ENCODE measurements at places on chromosomes 11 and 22.

DNA sequence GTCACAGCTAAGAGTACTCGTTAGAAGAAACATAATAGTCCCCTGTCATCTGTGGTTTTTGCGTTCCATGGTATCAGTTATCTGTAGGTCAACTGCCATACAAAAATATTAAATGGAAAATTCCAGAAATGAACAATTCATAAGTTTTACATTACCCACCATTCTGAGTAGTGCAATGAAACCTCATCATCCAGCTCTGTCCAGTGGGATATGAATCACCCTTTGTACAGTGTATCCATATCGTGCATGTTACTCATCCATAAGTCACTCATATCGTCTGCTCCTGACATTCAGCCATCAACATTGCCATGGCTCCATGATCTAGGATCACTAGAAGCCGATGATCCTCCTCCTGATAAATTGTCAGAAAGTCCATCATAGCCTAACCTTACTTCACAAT lies 174.9 kb upstream of the C11orf87 start:
- no peak for DNase-seq

GRCh38 chr11:117620086-117620485 lies 176.9 kb downstream of the DSCAML1 start:
- DNase-seq: no peak

- DNase-seq: no peak
These were observed 14.3 kb upstream of the AIFM3 start for GRCh38 chr22:20952544-20953341.

GRCh38 chr22:44488354-44488753 lies 9.7 kb downstream of the RTL6 start:
- no peak for DNase-seq

DNA sequence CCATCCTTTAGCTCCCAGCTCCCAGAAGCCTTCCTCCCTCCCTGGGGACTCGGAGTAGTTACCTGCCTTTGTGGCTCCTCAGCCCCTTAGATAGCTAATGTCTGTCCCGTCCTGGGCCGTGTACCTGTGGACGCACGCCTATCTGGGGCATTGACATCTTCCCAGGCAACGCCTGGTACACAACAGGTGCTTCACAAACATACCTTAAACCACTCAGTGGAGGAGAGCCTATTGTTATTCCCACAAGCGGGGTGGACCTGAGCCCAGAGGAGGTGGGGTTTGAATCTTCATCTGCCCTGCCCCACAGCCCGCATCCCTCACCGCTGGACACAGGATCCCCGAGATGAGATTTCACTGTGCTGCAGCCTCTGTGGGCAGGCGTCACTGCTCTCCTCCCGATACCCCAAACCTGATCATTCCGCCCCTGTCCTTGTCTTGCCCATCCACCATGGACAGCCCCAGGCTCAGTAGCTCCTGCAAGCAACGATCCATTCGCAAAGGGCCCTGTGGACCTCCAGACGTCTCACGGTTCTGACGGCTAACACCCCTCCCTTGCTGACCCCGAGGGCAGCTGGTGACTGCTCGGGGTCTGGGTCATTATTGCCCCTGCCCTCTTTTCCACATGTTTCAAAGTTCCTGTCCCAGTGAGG lies 73.8 kb upstream of the SHISAL1 start:
- no peak for DNase-seq

- DNase-seq: no peak
These were observed 71.4 kb downstream of the FANCF start for GRCh38 chr11:22554221-22554620.

- no peak for DNase-seq
These were observed 21.5 kb upstream of the RAG2 start for GRCh38 chr11:36619502-36619901.

DNA sequence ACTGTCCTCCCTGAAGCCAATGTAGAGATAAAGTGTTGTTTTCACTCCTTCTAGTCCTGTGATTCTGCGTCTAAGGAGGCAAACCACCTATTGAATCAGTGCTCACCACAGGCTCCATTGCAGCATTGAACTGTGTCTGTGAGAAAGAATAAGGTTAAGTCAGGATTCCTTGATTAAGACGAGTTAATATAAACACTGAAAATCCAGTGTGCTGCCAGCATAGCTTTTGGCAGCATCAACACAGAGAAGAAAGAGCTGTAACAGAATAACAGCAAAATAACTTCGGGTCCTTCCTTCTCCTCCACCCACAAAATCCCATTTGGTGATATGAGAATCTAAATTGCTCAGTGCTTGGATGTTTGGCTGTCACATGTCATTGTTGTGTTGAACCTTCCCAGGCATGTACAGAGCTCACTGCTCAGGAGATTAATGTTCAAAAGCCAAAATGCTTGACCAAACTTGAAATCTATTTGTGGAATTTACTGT lies 185.2 kb upstream of the DDI1 start:
- DNase-seq: no peak

DNA sequence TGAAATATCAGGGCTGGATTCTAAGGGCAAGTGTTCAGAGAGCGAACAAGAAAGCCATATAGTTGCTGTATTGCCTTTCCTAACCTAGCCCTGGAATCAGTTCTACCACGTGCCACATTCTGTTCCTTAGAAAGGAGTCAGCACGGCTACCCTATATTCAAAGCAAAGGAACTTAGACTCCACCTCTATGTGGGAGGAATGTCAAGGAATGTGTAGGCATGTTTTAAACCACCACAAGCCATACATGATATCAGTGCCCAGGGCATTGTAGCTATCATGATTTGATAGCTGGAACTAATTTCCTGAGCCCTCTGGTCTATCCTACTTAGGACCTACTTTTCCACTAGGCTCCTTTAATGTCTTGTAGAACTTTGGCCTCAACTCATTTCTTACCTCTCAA lies 2.5 kb upstream of the EIF4ENIF1 start:
- no peak for DNase-seq

DNA sequence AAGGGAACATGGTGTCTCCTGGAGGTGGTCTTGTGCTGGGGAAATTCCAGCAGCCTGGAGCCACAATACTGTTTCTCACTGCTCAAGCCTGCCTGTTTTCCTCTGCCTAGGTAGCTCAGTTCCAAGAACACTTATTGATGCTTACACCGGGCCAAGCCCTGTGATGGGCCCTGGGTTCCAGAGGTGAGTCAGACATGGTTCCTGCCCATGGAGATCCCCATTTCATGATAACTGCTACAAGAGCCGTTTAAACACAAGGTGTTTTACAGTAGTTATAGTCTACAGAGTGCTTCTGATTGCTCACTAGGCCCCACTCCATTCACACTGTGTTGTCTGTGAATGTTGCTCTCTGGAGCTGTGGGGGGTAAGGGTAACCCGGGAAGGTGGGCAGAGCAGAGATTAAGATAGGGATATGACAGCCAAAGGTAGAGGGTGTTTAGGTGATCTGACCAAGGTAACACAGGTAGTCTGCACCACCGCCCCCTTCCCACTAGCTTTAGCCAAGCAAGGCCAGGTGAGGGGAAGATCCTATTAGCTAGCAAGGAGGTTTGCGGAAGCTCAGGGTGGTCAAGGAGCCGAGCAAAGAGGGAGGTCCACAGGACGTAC lies 696 bp upstream of the MICAL2 start:
- DNase-seq: peak; percentile 16

GRCh38 chr22:40387746-40388145 lies 17.4 kb downstream of the SGSM3 start:
- no peak for DNase-seq

GRCh38 chr11:45045683-45046471 lies 95.2 kb upstream of the TP53I11 start:
- DNase-seq: no peak

- no peak for DNase-seq
These were observed 42.5 kb downstream of the CEP57 start for GRCh38 chr11:95832763-95833162.

- no peak for DNase-seq
These were observed 37.1 kb upstream of the HORMAD2 start for GRCh38 chr22:30043161-30043560.

DNA sequence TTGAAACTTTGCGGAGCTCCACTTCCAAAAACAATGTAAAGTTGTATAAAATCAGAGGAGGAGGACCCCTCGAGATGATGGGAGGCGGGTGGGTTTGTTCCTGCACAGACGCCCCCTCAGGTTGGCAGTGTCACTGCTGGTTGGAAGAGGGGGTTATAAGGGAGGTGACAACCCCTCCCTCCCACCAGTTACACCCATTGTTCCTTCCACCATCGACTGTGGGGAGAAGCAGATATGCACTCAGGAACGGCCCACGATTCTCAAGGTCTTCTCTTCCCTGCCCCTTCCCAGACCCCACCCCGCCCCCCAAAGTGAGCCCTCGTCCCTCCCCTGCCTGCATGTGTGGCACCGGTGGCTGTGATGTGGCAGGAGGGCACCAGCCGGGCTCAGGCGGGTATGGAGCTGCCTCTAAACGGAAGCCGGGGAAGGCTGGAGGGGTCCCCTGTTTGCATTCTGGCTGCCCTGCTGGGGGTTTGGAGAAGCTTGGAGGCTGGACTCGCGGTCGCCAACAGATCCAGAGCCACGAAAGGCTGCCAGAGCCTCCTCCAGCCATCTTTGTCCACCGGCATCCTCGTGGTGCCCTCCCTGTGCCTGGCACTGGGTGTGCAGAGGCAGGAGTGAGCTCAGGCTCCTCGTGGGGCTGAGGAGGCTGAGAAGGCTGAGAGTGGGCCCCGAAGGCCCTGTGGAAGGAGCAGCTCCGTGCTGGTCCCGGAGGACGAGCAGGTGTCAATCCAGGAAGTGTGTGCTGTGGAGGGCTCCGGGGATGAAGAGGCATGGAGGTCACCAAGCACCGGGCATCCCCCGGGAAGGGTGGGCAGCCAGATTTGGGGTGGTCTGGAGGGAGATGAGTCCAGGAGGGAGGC lies 778 bp downstream of the KDELR3 start:
- DNase-seq: no peak

DNA sequence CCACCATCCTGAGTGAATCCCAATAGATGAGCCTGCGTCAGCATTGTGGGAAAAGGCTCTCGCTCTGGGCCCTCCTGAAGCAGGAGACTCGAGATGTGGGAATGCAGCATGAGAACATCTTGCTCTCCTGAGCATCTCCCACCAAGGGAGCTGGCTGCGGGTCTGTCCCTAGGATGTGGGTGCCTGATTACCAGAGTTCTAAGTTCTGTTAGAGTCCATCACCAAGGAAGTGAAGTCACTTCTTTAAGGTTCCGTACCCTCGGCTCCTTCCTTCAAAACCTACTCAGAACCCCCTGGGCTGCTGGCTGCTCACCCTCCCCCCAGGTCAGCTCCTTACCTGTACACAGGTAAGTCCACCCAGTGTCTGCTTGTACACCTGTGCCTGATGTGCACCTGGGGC lies 100.5 kb upstream of the IGLL5 start:
- no peak for DNase-seq

GRCh38 chr11:20861322-20861721 lies 191.9 kb downstream of the NELL1 start:
- DNase-seq: no peak

DNA sequence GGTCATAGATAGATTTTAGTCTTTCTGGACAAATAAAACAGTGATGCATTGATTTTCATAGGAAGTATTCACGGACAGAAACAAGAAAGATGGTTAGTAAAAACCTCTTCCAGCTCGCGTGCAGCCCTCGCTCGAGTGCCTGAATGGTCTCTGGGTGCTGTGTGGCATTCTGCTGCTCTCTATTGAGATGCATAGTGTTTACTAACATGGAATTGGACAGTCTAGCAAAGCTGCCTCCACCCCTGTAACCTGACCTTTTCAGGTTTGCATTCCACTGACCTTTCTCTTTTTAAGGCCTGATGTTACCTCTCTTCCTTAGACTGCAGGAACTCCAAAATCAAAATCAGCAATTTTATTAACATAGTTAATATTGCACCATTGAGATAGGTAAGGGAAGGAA lies 643.4 kb downstream of the JRKL start:
- no peak for DNase-seq
